Cortex of kidney (tissue), 1 donor: ENCODE measurements at places on chromosomes 3 and 15.

GRCh38 chr3:31377045-31377642 is 155.6 kb upstream of the STT3B start:
- DNase-seq: no peak

DNA sequence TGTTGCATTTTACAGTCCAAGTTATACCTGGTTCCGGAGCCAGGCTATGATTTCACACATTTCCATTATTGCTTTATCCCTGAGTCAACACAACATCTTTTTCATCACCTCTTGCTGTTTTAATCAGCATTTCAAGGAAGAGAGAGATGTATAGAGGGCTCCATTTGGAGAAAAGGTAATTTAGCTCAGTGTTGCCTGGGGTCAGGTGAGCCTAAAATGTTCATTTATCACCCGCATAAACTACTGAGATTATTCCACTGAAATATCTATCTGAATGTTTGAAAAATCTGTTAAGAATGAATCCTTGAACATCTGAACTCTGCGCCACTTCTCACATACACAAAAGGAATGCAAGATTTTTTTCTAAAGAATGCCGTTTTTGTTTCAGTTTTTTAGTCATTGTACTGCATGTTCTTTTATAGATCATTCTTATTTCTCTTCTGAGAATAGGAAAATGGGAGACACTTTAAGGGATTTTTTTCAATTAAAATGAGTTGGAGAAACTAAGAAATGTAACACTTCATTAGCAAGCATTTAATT is 51.5 kb upstream of the AGTR1 start:
- no peak for DNase-seq

- no peak for DNase-seq
These were observed 13.4 kb downstream of the B3GNT5 start for GRCh38 chr3:183266454-183266853.

DNA sequence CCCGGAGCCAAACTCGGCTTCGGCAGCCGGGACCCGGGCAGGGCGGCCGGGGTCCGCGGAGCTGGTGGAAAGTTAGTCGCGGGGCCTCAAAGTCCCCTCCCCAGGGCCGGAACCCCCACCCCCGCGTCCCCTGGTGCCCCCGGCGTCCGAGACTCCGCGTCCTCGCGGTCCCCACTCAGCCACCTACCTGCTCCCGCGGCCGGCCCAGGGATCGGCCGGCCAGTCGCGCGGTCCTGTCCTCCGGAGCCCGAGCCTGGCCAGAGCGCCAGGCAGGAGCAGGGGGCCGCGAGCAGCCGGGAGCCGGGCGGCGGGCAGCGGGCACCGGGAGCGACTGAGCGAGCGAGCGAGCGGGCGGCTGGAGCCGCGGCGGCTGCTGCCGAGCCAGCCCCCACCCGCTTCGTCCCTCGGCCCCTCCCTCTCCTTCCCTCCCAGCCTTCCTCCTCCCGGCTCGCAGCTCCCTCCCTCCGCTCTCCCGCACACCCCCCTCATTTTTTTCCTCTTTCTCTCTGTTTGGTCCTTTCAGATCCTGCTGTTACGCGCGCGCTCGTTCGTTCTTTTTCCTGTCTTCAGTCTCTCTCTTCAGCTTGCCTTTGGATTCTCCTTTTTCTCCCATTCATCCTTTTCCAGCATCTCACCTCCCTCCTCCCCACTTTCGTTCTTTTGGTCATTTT is at the start of gene MEGF11:
TSS of gene MEGF11 (minus strand) at position 333 of the 671 bp plus-strand sequence. CDS start 125,347 bp downstream, outside the sequence.
- DNase-seq: no peak

DNA sequence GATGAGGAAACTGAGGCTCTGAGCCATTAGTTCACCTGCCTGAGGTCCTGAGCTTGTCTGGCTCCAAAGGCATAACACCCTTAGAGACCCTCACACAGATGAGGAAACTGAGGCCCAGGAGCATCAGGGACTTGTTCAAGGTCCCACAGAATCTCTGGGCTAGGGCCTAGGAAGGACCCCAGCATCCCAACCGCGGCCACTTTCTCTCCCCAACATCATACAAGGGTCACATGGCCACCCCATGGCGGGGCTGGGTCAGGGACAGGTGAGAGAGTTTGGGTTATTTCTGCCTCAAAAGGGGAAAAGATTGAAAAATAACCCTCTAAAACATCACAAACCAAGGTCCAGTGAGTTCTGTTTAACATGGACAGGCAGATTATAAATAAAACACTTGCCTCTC is 6.7 kb downstream of the LINGO1 start:
- DNase-seq: no peak

GRCh38 chr3:146655333-146655996 is 50.3 kb upstream of the PLSCR5 start:
- DNase-seq: no peak

- no peak for DNase-seq
These were observed 151.3 kb downstream of the ADAM10 start for GRCh38 chr15:58597943-58598828.

GRCh38 chr15:83356501-83357399 is 72.3 kb upstream of the BNC1 start:
- no peak for DNase-seq

GRCh38 chr3:176202652-176203051 is 994.6 kb downstream of the TBL1XR1 start:
- DNase-seq: no peak

GRCh38 chr15:100468285-100468684 is 60.5 kb downstream of the CERS3 start:
- DNase-seq: no peak

- DNase-seq: no peak
These were observed 1.4 kb upstream of the PARP14 start for GRCh38 chr3:122679085-122679881.

DNA sequence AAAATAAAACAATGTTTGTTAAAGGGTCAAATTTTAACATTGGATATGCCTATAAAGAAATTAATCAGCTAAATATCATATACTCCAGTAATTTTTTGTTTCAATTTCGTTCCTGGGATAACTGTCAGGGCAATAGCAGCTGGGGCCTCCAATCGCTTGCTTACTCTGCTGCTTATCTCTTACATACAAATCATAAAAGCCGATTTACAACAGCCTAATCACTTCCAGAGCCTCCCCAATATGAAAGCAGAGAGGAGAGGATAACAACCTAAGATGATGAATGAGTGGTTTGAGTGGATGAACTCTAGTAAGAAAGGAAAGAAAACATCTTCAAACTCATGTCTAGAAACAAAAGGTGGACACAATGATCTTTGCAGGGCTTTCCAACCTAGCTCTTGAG is 80.7 kb upstream of the PSMD6 start:
- no peak for DNase-seq

DNA sequence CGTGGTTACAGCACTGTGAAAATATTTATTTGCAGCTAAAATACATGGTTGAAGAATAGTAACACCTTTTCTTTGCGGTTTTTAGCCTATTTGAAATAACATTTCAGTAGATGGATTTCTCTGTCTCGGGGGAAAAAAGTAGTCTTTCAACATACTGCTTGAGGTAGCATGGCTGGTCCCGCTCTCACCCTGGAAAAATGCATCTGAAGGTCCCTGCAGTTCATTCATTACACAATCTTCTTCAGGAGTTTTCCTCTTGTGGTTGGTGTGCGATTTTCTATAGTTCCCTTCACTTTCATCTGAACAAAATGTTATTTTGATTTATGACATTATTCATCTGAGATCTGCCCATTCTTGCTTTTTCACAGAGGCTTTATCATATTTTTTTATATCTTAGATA is 75.9 kb downstream of the STRIT1 start:
- no peak for DNase-seq

DNA sequence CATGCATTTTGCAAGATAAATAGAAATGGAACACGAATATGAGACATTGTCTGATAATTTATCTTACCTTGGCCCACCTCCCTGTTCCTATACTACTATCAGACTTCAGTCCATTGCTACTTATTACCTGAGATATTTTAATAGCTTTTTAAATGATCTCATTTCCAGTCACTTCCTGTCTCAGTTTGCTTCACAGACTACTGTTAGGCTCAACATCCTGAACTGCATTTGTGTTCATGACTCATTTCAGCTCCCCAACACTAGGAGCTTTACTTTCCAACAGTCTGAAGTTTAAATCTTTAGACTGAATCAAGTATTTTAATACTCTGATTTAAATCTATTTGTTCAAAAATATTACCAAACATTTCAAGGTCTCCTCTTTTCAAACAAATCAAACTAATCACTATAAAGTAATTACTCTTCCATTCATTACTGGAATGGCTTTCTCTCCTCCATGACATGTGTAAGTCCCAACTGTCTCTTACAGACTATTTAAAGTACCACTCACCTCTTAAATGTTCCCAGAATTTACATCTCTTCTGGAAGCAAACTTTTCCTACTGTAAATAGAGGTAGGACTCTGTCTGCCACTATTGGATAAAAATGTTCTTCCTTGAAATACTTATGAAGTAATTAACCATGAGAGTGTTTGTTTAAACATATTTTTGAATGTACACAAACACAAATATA is 1277.6 kb downstream of the ZPLD1 start:
- DNase-seq: no peak

- DNase-seq: no peak
These were observed 8.2 kb downstream of the MAP2K1 start for GRCh38 chr15:66394915-66395314.

DNA sequence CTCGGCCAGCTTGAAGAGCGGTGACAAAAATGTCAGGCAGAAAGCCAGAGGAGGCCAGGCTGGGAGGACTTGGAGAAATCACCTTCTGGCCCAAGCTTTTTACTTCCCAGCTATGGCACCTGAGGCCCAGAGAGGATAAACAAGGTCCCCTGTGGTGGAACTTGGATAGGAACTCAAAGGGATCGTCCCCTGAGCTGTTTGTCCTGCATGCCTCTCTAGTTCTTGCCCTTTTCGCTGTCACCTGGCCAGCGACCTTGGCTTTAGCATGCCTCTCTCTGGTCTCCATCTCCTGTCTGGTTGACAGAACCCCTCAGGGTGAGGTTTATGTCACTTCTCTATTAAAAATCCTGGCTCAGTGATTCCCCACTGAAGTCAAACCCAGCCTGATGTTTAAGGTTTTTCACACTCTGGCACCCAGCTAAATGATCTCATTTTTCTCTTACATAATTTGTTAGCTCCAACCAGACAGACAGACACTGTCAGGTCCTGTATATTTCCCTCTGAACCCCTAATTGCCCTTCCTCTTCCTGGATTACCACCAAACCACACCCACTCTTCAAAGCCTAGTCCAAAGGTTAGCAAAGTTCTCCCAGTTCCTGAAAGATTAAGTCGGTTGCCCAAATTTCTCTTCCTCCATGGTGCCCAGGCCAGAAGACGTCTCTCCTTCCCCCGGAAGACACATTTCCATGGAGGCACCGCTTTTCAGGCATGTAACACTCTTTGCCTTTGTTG is 169.1 kb downstream of the FAM43A start:
- no peak for DNase-seq

DNA sequence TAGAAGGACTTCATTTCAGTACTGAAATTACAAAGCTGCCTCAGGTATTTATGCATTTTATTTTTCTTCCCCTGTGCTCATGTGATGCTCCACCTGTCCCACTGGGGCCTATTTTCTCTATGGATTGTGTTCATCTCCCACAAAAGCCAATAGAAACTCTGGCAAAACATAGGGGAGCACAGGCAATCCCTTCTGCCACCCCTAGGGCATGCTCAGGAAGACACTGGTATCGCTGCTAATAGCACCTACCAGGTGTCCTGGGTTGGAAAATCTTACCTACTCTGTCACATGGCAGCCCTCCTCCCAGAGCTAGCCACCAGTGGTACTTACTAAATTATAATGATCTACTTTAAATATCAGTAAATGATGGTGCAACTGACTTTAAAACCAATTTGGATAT is 427.4 kb downstream of the FGF12 start:
- no peak for DNase-seq

- DNase-seq: no peak
These were observed 554.1 kb downstream of the GOLGA6L6 start for GRCh38 chr15:19987389-19988048.

DNA sequence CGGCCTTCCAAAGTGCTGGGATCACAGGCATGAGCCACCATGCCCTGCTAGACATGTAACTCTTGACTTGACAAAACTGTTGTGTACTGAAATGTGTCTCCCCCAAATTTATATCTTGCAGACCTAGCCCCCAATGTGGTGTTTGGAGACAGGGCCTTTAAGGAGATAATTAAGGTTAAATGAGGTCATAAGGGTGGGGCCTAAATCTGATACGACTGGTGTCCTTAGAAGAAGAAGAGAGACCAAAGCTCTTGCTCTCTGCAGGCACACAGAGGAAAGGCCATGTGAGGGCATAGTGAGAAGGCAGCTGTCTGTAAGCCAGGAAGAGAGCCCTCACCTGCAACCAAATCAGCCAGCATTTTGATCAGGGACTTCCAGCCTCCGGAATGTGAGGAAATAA is 361.3 kb downstream of the SV2B start:
- no peak for DNase-seq

GRCh38 chr3:104856741-104857140 is 510.0 kb upstream of the ALCAM start:
- DNase-seq: no peak

DNA sequence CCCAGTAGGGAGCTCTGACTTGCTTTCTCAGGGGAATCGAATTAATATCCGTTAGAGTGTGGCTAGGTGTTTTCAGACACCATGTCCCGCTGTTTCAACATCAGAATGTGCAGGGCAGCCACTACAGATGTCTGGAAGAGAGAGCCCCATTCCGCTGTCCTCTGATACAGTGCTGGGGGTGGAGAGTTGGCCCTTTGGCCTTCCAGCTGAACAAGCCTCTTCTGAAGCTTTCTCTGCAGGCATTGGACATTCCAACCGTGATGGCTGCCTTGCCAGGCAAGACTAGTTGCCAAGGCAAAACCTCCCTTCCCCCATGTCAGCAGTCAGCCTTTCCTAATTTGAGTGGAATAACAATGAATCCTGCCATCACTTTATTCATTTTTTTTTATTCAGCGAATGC is 1.5 kb downstream of the FAH start:
- no peak for DNase-seq

DNA sequence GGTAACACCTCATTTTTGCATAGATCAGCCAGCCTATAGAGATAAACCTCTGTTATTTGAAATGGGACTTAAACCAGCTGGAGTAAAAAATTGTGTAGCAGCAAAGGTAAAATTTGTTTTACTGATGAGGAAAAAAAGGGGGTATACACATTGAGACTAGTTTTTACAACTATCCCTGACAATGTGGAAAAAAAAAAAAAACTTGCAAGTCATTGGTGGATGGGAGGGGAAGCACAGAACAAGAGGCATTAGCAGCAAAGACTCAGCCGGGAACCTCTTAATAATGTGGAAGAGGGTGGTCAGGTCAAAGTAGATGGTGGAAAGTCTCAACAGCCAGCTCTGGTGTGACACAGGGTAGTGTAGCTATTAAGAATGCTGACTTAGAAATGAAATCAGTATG is 14.5 kb downstream of the FBXO22 start:
- DNase-seq: no peak

GRCh38 chr3:39763390-39763789 is 46.0 kb upstream of the MYRIP start:
- no peak for DNase-seq

DNA sequence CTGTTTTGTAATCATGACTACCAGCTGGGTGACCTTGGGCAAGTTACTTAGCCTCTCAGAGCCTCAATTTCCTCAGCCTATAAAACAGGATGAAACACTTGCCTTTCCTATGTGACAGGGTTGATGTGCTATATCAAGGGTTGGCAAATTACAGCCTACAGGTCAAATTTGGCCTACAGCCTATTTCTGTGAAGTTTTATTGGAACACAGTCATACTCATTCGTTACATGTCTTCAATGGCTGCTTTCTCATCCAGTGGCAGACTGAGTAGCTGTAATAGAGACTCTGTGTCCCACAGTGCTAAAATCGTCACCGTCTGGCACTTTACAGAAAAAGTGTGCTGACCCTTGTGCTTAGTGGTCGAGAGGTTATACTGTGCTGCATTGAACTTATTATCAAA is 16.6 kb downstream of the ABHD6 start:
- DNase-seq: no peak

GRCh38 chr15:27686369-27686768 is 412.7 kb downstream of the OCA2 start:
- no peak for DNase-seq
